Cardiac fibroblast (primary cell): ENCODE measurements at places on chromosomes 1 and 21.

DNA sequence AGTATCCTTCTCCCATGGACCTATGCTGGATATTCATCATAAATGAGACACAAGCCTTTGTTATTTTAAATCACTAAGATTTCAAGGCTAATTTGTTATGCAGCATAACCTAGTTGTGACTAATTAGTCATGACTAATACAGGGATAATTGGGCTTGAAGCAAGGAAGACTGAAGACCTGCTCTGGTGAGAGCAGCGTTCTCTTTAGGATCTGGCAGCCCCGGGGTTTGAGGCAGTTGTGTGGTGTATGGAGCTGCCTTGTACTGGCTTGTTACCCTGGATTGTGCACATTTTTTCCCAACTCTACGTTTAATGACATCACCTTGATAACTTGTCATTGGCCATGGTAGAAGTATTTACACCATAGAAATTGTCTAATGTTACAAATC, 25.7 kb upstream of the SPAG17 start:
- DNase-seq, result no peak

DNA sequence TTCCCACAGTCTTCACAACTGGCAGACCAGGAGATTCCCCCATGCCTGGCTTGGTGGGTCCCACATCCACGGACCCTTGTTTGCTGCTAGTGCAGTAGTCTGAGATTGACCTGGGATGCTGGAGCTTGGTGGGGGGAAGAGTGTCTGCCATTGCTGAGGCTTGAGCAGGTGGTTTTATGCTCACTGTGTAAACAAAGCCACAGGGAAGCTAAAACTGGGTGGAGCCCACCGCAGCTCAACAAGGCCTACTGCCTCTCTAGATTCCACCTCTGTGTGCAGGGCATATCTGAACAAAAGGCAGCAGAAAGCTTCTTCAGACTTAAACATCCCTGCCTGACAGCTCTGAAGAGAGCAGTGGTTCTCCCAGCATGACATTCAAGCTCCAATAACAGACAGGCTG, 177.3 kb upstream of the ETV3 start:
- no peak for DNase-seq

GRCh38 chr1:15027515-15027986, 126.0 kb upstream of the TMEM51 start:
- DNase-seq, result peak; percentile 49

- peak; percentile 17 for DNase-seq
Observed at GRCh38 chr1:172717722-172718465, 59.0 kb downstream of the FASLG start.
